ENCODE measurements at places on chromosomes 7 and 10.
A peak's percentile ranks its signal among the peaks of the same experiment; 100 is the strongest.

- DNase-seq = peak; percentile 64
Measured at GRCh38 chr10:109934958-109935793, 11.9 kb upstream of the XPNPEP1 start.

- DNase-seq = no peak
Measured at GRCh38 chr10:48526846-48527505, 77.9 kb downstream of the ARHGAP22 start.

- DNase-seq = no peak
Measured at GRCh38 chr7:104133238-104133637, 74.6 kb downstream of the ORC5 start.

DNA sequence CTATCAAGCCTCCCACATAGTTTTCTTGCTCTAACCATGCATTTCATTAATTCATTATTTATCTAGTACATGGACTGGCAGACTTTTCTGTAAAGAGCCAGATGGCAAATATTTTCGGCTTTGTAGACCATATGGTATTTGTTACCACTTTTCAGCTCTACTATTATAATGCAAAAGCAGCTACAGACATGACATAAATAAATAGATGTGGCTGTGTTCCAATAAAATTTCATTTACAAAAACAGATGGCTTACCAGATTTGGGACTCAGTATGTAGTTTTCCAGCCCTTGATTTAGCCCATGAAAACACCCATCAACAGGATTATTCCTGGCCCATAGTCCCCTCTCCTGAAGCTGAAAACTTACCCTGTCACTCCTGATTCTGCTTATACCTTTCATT is 32.1 kb downstream of the PLCE1 start:
- DNase-seq = no peak

- DNase-seq = no peak
Measured at GRCh38 chr10:1214071-1214675, 158.0 kb downstream of the WDR37 start.

- no peak for DNase-seq
Measured at GRCh38 chr10:21860718-21861117, 142.8 kb downstream of the DNAJC1 start.

DNA sequence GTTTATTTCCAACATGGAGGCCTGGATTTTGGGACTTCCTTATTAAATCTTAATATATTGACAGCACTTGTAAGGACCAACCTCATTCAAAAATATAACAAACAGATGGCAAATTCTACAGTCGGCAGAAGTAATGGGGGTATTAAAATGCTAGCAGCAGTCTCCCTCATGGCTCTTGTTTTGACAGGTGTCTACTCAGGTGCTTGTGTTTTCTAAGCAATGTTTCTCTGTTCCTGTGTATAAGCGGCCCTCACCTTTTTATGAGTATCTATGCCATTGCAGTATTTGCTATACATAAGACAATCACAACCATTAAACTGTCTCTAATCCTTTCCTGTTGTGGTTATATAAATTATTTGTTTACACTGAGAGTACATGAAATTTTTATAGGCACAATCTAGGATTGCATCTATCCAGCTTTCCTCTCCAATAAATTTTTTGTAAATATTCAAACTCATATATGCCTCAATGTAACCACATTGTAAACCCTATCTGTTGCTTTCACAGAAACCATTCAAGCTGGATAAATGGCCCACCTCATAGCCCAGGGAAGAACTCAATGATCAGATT is 65.4 kb upstream of the LRRTM3 start:
- DNase-seq = no peak

Measured in T47D (cell line).